CD4-positive, alpha-beta memory T cell (primary cell): ENCODE measurements at places on chromosomes 11 and 22. TPM values are rescaled to one million over a fixed set of nuclear protein-coding genes. Genes with fewer than 3 reads are reported as not detected.

Gene GPHA2
- 0.47 TPM for total RNA-seq

Gene FOSL1
- total RNA-seq = 0.39 TPM

Gene MRE11
- total RNA-seq = 43.4 TPM

Gene CADM1
- 3.8 TPM for total RNA-seq

Gene CRACR2B
- 0.55 TPM for total RNA-seq

Gene SHANK2
- not detected for total RNA-seq

Gene TNNT3
- total RNA-seq = 9.3 TPM

Gene NAA40
- 24.2 TPM for total RNA-seq

Gene OR10A2
- not detected for total RNA-seq

Gene DNAL4
- total RNA-seq = 8.6 TPM

Gene NCAM1
- 0.39 TPM for total RNA-seq

Gene PKNOX2
- not detected for total RNA-seq

Gene FAM83F
- 0.29 TPM for total RNA-seq

Gene FIBIN
- total RNA-seq = not detected

Gene RAG2
- not detected for total RNA-seq

Gene LMO2
- total RNA-seq = 0.58 TPM

Gene APOBEC3G
- 44.5 TPM for total RNA-seq

Gene NARS2
- total RNA-seq = 16.9 TPM

Gene HEPHL1
- not detected for total RNA-seq

Gene GAL
- total RNA-seq = not detected

Gene ASPHD2
- 4.1 TPM for total RNA-seq

Gene C2CD3
- 52.7 TPM for total RNA-seq

Gene ANKK1
- 2.7 TPM for total RNA-seq

Gene FAM111B
- total RNA-seq = 0.53 TPM

Gene TYR
- not detected for total RNA-seq

Gene LUZP2
- not detected for total RNA-seq

Gene OR52N4
- total RNA-seq = 2.2 TPM

Gene PNPLA3
- not detected for total RNA-seq

Gene CHRM4
- total RNA-seq = not detected

Gene OR5L1
- total RNA-seq = not detected

Gene EHF
- not detected for total RNA-seq

Gene RASL10A
- total RNA-seq = 0.36 TPM

Gene MRGPRF
- total RNA-seq = not detected

Gene PTGDR2
- total RNA-seq = 3.6 TPM

Gene KLHL35
- total RNA-seq = 1.5 TPM

Gene DKK3
- total RNA-seq = 0.89 TPM

Gene UBQLNL
- 0.47 TPM for total RNA-seq

Gene FBXO7
- 89.3 TPM for total RNA-seq

Gene DBX1
- total RNA-seq = not detected

Gene NXPE2
- not detected for total RNA-seq

Gene RNF26
- total RNA-seq = 17.5 TPM

Gene POTEH
- total RNA-seq = not detected

Gene SEZ6L
- total RNA-seq = not detected

Gene KRTAP5-11
- total RNA-seq = not detected

Gene FREY1
- total RNA-seq = 4.5 TPM

Gene SCUBE2
- not detected for total RNA-seq

Gene CSNK2A3
- 1.6 TPM for total RNA-seq
